LHCN-M2 (cell line): ENCODE measurements at places on chromosomes 2 and 18. TPM values are rescaled to one million over a fixed set of nuclear protein-coding genes. Genes with fewer than 3 reads are reported as not detected.
A peak's percentile ranks its signal among the peaks of the same experiment; 100 is the strongest.

The DSG1 gene
- total RNA-seq, result not detected in 2 replicates

The SP140 gene
- total RNA-seq, result 0.34 TPM in 1 of 2 replicates, not detected in the other

The MSTN gene
- total RNA-seq, result 6.8 and 11.0 TPM in 2 replicates

The TCF23 gene
- total RNA-seq, result not detected in 2 replicates

The SLC4A5 gene
- total RNA-seq, result 0.11 TPM in 1 of 2 replicates, not detected in the other

DNA sequence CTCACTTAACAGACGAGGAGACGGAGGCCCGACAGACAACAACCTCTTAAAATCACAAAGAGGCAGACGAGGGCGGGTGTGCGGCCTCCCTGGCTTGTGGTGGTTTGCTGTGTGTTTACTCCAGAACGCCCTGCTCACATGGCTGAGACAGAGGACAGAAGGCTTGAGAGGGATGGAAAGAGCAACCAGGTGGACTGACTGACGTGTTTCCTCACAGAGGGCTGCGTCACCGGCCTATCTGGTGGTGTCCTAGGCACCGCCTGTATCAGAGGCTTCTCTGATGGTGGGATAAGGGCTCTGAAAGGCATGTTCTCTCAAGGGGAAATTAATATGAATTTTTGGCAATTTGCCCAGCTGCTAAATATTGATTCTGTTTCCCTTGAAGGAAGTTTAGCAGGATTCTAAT, 47.0 kb upstream of the RALBP1 start:
- DNase-seq, result no peak

GRCh38 chr2:220147161-220148038, 520.0 kb downstream of the SLC4A3 start:
- DNase-seq, result peak; percentile 60

DNA sequence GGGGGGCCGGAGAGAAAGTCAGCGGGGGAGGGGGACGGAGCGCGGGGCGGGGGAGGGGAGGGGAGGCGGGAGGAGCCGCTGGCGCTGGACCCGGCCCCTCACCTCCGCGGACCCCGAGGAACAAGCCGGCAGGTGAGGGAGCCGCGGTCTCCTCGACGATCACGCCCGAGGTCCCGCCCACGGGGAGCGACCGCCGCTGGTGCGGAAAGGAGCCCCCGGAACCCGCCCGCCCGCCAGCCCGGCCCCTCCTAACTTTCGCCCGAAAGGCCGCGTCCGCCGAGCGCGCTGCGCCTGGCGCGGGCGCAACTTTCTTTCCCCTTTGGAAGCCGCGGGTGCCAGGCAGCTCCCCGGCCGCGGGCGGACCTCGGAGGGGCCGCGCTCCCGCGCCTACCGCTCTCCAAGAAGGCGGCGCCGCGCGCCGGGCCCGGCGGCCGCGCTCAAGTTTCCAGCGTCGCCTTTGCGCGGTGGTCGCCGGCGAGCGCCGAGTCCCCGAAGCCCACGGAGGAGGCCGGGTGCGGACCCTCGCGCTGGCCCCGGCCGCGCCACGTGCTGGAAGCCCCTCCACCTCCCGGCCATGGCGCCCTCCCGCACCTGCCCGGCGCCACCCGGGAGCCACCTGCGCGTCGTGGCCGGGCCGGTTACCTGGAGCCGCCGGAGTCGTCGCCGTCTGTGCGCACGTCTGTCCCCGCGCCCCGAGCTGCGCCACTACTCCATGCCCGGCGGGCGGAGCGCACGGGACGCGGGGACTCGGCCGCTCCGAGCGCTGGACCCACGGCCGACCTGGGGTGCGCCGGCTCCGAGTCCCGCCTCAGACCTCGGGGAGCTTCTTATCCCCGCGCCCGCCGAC, at the start of gene ALKAL2:
Gene ALKAL2, minus strand, starts transcription at position 181 of the 847 bp plus-strand sequence. CDS start 256 bp downstream, outside the sequence.
- no peak for DNase-seq
